ENCODE measurements at places on chromosomes 7 and 10. TPM values are rescaled to one million over a fixed set of nuclear protein-coding genes. Genes with fewer than 3 reads are reported as not detected.
A peak's percentile ranks its signal among the peaks of the same experiment; 100 is the strongest.

GRCh38 chr10:113015201-113015600, 65.2 kb downstream of the TCF7L2 start:
- peaks cover 21% of the 10 kb centered on the region for H3K4me1 ChIP-seq
- no peak overlapping the region for H3K27ac ChIP-seq
- DNase-seq = no peak

Gene NANOS1
- 0.79 TPM for total RNA-seq

GRCh38 chr7:90648107-90648506, 52.0 kb downstream of the CDK14 start:
- no peak overlapping the region for H3K4me3 ChIP-seq
- no peak overlapping the region for H3K27ac ChIP-seq

- DNase-seq = no peak
- no peak overlapping the region for H3K4me3 ChIP-seq
- no peaks in the 10 kb centered on the region for H3K4me1 ChIP-seq
- no peaks in the 10 kb centered on the region for H3K36me3 ChIP-seq
- no peaks in the 10 kb centered on the region for H3K27me3 ChIP-seq
- H3K27ac ChIP-seq = peak overlapping the region; percentile 28
Measured at GRCh38 chr7:604001-604883, 84.6 kb upstream of the PDGFA start.

Gene SEC61A2
- total RNA-seq = 8.4 TPM

Gene SLC29A4
- 1.1 TPM for total RNA-seq
